ENCODE measurements at places on chromosomes 7 and 10.

DNA sequence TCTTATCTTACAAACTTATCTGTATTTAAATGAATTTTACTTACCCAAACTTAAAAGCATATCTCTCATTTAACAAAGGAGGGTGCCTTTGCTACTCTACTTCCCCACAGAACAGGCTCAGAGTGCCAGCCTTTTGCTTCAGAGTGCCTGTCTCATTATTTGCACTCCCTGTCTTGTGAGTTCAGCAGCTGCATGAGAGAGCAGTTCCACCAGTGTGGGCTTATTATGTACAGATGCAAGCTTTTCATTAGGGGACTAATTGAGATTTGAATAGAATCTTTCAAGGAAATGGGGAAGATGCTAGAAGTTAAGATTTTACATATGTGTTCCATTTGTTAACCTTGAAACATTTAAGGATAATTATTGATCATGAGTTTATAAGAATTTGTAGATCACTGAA lies 310.2 kb upstream of the LRRN3 start:
- DNase-seq = no peak

GRCh38 chr10:82190432-82191260 lies 315.7 kb downstream of the NRG3 start:
- no peak for DNase-seq

DNA sequence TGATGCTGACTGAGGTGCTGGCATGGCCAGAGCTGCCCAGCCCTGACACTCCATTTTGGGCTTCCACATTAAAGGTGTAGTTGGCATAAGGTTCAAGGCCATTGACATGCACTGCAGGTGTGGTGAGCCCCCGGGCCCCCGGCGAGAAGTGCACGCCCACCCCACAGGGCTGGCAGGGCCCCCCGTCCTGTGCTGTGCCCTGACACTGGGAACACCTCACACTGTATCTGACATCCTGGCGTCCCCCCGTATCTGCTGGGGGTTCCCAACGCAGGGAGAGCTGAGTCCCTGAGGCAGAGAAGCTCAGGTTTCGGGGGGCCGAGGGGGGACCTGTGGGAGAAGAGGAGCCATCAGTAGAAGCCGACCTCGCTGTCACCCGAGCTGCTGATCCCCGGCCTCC lies 10.0 kb downstream of the EPHA1 start:
- no peak for DNase-seq

DNA sequence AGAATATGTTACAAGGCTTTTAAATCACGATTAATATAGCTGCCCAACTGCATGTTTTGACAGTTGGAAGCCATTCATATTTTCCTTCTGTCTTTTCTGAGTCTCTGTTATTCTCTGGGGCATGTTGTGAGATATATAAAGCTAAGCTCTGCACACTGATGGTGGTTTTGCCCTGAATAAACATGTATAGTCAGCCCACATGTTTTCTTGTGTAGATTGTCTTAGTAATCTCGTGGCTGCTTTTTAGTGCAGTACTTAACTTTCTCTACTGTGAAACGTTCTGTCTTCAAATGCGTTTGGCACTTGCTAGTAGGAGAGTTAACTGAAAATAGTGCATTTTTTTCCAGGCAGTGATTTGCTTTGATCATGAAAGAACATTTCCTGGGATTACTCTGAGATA lies 268.5 kb downstream of the DNAJB9 start:
- no peak for DNase-seq

- DNase-seq = no peak
Observed at GRCh38 chr10:114938856-114939193, 830 bp downstream of the TRUB1 start.

- DNase-seq = no peak
Observed at GRCh38 chr10:63528084-63528744, 7.0 kb downstream of the REEP3 start.

GRCh38 chr10:70822076-70822820 lies 6.5 kb downstream of the SGPL1 start:
- DNase-seq = no peak

- peak; percentile 26 for DNase-seq
Observed at GRCh38 chr10:75019370-75019769, 92.1 kb upstream of the SAMD8 start.

DNA sequence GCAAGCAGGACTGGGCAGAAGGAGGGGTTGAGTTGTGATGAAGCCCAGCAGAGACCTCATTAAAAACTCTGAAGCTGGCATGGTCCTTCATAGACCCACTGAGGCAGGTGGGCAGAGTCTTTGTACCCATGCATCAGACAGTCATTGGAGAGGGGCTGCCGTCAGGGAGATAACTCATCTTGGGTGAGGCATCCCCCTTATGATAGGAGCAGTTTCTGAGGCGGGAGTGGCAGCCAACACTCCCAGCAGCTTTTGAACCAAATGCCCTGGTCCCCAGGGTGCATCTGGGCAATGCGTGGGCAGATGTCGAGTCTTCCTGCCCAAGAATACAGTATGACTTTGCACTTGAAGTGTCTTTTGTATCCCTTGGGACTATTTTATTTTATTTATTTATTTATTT lies 68.1 kb downstream of the HTR5A start:
- DNase-seq = no peak

- DNase-seq = no peak
Observed at GRCh38 chr7:2030475-2031450, 202.0 kb downstream of the MAD1L1 start.

DNA sequence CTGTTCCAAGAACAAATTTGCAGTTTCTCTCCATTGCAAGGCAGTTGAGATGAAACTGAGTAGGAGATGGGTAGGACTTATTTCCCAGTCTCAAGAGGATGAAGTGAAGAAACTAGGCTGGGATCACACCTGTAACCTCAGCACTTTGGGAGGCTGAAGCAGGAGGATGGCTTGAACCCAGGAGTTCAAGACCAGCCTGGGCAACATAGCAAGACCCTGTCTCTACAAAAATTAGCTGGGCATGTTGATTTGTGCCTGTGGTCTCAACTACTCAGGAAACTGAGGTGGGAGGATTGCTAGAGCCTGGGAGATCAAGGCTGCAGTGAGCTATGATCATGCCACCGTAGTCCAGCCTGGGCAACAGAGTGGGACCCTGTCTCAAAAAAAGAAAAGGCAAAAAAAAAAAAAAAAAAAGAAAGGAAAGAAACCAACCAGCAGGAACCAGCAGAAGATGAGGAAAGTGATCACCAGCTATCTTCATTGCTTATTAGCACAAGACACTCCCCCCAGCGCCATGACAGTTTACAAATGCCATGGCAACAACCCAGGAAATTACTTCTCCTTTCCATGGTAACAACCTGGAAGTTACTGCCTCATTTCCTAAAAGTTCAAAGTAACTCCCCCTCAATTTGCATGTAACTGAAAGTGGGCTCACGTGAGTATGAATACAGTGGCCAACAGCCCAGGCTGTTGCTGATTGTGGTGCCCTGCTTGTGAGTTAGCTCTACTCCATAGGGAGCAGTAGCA lies 18.3 kb upstream of the ST8SIA6 start:
- DNase-seq = no peak

- peak; percentile 41 for DNase-seq
Observed at GRCh38 chr7:1041551-1042491, 2.5 kb upstream of the GPR146 start.
